Spleen (tissue), 13 donors: ENCODE measurements at places on chromosomes 5 and 9. TPM values are rescaled to one million over a fixed set of nuclear protein-coding genes. Genes with fewer than 3 reads are reported as not detected.

DNA sequence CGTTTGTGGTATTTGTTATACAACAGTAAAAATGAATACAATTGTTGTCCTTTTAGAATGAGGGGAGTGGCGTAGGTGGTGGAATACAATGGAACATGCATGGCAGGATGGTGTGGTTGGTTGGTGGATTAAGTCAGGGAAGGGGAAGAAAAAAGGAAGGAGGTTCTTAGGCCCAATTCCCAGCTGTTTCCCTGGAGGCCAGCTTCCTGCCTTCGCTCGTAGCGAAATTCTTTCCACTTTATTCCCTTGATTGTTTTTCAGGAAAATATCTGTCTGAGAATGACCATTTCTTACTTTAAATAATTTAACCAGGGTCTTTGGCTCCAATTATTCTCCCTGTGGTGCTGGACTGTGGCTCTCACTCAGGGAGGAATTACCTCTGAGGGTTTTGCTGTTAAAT is 24.1 kb upstream of the DMAC1 start:
- DNase-seq, result no peak

GRCh38 chr5:160029004-160029403 is 20.1 kb downstream of the TTC1 start:
- DNase-seq, result no peak

The PCDHB2 gene
- total RNA-seq, result 0.98 TPM

GRCh38 chr9:121700165-121700831 is 48.9 kb downstream of the DAB2IP start:
- peak; percentile 84 for DNase-seq

The ANKRD34B gene
- 0.38 TPM for total RNA-seq

The CNTRL gene
- total RNA-seq, result 51.7 TPM

The FBN2 gene
- 3.8 TPM for total RNA-seq

The CHSY3 gene
- total RNA-seq, result 0.76 TPM

GRCh38 chr9:27414220-27414761 is 109.8 kb upstream of the IFNK start:
- no peak for DNase-seq

- no peak for DNase-seq
These were observed 32.0 kb upstream of the EXOC3 start for GRCh38 chr5:410911-411517.

The TRAF2 gene
- 29.6 TPM for total RNA-seq

GRCh38 chr5:93401634-93402213 is 179.3 kb downstream of the NR2F1-AS1 start:
- no peak for DNase-seq

GRCh38 chr5:67156976-67157583 is 39.5 kb downstream of the CD180 start:
- DNase-seq, result peak; percentile 76

- no peak for DNase-seq
These were observed 21.9 kb upstream of the NDFIP1 start for GRCh38 chr5:142086679-142087078.

DNA sequence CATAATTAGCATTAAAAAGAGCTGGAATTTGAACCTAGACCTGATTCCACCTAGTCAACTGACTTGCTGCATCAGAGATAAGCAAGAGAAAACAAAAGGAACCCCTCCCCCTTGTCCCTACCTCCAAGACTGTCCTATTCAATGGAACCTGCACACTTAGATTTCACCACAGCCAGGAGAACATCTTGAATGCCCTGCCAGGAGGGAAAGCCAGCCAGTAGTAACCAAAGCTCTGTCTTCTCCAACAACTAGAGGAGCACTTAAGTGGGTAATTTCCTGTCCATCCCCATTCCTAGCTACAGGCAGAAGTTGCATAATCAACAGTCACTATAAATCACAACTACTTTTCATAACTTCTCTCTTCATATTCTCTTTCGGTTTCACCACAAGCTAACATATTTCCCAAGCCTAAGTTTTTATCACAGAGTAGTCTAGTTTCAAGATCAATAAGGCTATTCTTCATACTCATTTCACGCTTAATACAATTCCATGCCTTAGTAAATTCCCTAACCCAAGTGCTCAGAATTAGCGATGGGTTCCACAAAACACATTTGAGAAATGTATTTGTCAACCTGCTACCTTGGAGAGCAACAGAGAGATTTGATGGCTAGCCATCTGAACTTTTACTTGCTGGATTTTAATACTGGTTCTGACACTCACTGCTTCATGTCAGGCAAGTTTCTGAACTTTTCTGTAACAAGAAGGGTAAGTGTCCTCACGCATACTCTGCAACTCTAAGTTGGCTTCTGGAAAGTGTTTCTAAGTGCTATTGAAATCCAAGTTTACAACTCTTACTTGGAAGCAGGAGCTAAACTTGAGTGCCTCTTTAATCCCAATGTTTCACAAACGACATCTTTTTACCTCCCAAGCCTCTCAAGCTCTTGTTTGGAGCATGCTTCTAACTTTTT is 2.0 kb downstream of the DENND1A start:
- DNase-seq, result no peak

DNA sequence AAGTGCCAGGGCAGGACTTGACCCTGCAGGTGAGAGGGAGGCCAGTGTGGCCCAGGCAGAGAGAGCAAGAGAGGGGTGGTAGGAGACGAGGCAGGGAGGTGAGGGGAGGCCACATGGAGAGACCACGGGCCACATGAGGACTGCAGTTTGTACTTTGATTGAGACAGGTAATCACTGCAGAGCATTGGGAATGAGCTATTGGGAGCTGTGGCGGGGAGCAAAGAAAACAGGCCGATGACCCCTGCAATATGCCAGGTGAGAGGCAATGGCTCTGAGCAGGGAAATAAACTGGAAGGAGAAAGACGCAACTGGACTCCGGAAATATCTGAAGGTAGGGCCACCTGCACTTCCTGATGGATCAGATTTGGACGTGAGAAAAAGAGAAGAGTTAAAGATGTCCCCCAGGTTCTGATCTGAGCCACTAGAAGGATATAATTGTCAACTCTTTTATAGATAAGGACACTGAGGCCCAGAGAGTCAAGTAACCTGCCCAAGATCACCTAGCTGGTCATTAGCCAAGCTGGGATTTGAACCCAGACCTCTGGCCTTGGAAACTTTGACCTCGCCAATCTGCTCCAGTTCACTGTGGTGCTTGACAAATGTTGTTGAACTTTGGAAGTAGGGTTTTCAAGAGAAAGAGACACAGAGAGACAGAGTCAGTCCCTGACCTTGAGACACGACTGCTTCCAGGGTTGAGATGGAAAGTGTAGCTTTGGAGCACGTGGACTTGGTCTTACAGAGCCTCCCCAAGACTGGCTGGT is 42.3 kb downstream of the DUSP1 start:
- peak; percentile 39 for DNase-seq

GRCh38 chr9:91416096-91416712 is 7.4 kb downstream of the NFIL3 start:
- no peak for DNase-seq

GRCh38 chr5:178490935-178491652 is 99.1 kb downstream of the COL23A1 start:
- DNase-seq, result no peak

DNA sequence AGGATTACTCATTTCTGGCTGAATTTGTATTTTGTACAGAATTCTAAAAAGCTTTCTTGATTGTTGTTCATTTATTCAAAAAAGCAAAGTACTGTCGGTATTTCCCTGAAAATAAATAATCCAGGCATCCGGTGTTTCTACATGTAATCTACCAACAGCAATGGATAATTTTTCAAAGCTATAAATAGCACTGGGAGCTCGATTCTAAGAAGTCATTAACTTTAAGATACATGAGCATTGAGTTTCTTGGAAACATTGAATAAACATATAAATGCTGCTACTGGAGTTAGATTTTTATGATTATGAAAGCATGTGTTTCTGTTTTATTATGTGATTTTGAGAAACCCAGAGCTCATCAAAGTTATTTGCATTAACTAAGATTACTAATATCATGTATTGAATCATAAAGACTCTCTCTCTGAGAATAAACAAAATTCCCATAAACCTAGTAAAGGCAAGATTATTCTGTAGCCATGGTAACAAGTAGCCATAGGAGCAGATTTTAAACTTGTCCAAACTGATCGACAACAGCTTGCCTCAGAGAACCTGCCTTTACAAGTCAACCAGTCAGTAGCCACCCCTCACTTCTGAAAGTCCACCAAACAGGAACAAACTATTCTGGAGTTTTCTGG is 197.0 kb downstream of the DRD1 start:
- no peak for DNase-seq

The SPATA31D4 gene
- total RNA-seq, result not detected

- no peak for DNase-seq
These were observed 491 bp downstream of the APC start for GRCh38 chr5:112738191-112738560.

The RMI1 gene
- 10.8 TPM for total RNA-seq

DNA sequence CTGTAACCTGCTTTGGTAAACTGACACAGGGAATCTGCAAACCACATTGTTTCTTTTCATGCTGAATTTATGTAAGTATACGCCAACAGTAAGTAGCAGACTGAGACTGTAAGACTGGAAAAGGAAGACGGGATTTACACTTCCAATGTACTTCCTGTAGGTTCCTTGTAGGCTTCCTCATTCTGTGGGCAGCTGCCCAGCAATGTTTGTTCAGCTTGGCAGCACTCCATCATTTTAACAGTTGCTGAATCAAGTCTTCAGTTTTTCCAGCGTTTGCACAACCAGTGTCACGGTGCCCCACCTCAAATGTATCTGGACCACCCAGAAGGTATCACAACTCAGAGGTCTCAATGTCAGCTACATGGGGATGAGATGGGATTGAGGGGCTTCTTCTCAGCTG is 232.6 kb downstream of the PRDM9 start:
- no peak for DNase-seq
